Natural killer cell treated with Interleukin-12 subunit alpha and Interleukin-12 subunit beta and Interleukin-15 and Interleukin-18, amount 100 ng/mL, for 72 hours (primary cell): ENCODE measurements at places on chromosomes 12 and 14.

- peak; percentile 74 for DNase-seq
Observed at GRCh38 chr12:57093415-57094207, 4.7 kb downstream of the NAB2 start.

DNA sequence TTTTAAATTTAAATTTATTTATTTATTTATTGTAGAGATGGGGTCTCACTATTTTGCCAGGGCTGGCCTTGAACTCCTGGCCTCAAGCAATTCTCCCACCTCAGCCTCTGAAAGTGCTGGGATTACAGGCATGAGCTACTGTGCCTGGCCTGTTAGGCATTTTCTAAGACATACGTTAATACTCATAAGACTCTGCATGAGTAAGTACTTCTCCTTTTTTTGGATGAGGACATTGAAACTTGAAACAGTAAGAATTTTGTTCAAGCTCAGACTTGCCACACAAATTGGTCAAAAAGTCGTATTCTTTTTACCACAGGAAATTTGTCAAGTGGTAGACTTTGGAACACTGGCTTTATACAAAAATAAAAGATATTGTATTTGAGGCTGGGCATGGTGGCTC lies 187.4 kb upstream of the RASSF8 start:
- DNase-seq, result no peak

- no peak for DNase-seq
Observed at GRCh38 chr12:15863984-15864383, 18.2 kb upstream of the STRAP start.

- no peak for DNase-seq
Observed at GRCh38 chr14:49480053-49480760, 106.0 kb downstream of the RPS29 start.

DNA sequence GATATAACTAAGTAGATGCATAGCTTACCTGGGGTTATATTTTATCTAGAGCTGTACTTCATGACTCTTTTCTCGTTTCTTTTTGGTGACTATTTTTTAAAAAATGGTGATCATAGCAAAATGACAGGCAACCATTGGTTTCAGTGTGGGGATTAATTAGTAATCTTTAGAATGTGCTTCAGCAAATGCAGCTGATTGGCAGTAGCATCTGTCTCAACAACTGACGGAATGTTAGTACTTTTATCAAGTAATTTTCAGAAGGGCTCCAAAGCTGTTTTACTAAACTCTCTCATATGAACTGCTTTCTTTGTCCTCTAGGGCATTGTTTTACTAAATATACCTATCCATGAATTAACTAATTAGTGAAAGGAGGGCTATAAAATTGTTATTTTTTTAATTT lies 117.6 kb downstream of the TRMT5 start:
- DNase-seq, result no peak

GRCh38 chr14:60485598-60486251 lies at the start of gene C14orf39:
Gene C14orf39 (minus strand): TSS chr14:60486063. CDS start chr14:60485078, 985 bp downstream.
- no peak for DNase-seq

DNA sequence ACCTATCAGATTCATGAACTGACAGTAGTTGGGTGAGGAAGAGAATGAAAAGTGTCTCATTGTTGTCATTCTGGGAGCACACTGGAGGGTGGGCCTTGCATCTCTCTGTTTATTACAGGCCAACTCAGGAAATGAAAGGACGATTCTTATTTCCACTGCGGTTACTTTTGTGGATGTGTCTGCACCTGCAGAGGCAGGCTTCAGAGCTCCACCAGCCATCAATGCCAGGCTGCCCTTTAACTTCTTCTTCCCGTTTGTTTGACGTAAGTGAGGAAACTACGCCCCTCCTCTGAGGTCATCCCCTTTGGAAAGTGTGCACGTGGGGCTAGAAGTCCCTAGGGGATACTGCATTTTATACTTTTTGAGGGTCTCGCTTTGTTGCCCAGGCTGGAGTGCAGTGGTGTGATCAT lies 33.7 kb downstream of the TCTN1 start:
- DNase-seq, result no peak

GRCh38 chr14:96817750-96818666 lies 20.8 kb downstream of the VRK1 start:
- DNase-seq, result no peak

DNA sequence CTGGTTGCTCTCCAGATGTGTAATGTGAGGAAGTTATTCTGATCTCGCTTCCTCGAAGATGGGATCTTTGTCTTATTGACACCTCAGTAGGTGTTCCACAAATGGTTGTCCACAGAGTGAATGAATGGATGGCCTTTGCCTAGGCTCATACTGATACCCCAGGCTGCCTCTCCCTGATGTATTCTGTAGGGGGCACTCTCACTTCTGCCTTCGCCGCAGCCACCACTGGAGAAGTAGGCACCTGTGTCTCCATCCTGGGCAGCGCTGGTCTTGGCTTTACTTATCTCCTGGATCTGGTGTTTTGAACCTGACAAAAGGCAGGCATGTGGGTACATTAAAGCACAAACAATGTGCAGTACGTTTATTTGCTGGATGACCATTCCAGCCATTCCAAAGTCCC lies 82.1 kb downstream of the ZFP36L1 start:
- no peak for DNase-seq

GRCh38 chr12:9043766-9044165 lies 54.4 kb downstream of the KLRG1 start:
- no peak for DNase-seq

DNA sequence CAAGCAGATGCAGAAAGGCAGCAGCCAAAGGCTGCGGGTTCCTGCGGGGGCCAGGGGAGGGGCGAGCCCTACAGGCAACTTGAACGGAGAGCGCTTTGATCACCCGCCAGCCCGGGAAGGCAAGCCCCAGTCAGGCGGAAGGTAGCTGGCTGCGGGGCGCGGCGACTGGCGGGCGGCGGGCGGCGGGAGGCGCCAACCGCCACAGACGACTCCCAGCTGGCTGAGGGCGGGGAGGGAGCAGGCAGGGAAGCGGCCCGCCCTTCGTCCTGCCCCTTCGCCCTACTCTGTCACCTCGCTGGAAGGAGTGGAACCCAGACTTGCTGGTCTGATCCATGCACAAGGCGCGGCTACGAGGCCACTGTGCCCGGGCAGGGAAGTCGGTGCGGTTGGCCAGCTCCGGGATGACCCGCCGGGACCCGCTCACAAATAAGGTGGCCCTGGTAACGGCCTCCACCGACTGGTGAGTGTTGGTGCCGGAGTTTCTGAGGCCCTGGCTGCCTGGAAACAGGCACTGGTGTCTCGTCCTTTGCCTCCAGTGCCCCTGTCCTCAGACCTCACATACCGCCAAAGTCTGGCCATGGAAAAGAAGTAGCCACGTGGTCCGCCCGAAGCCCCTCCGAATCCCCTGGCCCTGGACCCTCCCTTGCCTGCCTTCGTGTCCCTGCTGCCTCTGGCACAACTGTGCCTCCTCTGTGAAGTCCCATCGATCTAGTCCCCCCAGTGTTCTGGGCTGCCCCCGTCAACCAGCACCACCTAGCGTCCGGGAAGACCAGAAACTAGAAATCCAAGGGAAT lies 15.4 kb upstream of the CARMIL3 start:
- DNase-seq, result peak; percentile 77

GRCh38 chr14:95043314-95043713 lies 114.0 kb downstream of the DICER1 start:
- peak; percentile 23 for DNase-seq

- no peak for DNase-seq
Observed at GRCh38 chr14:105466531-105467248, 7.9 kb upstream of the CRIP2 start.

- DNase-seq, result peak; percentile 85
Observed at GRCh38 chr12:100199347-100200149, 1.1 kb upstream of the ACTR6 start.

GRCh38 chr14:45949479-45949878 lies 696.5 kb upstream of the MIS18BP1 start:
- DNase-seq, result no peak

- DNase-seq, result no peak
Observed at GRCh38 chr12:114996382-114996781, 312.4 kb upstream of the TBX3 start.

GRCh38 chr12:100317371-100317770 lies 39.5 kb upstream of the SLC17A8 start:
- DNase-seq, result no peak

GRCh38 chr12:46609674-46610073 lies 216.1 kb downstream of the SLC38A4 start:
- no peak for DNase-seq

DNA sequence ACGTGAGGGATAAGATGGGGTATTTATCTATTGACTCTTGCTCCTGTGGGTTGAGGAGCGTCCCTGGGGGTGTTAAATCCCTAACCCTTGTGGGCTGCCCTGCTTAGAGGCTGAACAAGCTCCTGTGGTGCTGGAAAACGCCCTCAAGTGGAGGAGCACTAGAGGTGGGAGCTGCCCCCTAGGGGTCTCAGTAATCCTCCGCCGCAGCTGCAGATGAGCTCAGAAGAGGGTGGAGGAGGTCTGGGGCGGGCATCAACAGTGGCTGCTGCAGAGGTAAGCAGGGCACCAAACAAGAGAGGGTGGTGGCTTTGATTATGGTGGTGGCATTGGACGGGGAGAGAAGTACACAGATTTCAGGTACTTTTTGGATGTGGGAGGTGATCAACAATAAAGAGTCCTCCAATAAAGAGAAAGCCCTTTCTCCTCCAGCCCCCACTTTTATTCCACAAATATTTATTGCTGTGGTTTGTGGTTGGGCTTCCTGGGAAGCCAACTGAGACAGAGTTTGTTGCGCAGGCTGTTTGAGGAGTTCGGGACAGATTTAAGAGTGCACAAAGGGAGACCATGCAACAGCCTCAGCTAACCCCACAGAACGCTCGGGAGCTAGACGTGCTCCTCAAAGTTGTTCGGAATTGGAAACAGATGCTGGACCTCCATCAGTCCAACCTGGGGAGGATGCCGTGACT lies 179.9 kb downstream of the ADCK1 start:
- no peak for DNase-seq

GRCh38 chr12:118537481-118537917 lies 161.1 kb downstream of the SUDS3 start:
- DNase-seq, result no peak

DNA sequence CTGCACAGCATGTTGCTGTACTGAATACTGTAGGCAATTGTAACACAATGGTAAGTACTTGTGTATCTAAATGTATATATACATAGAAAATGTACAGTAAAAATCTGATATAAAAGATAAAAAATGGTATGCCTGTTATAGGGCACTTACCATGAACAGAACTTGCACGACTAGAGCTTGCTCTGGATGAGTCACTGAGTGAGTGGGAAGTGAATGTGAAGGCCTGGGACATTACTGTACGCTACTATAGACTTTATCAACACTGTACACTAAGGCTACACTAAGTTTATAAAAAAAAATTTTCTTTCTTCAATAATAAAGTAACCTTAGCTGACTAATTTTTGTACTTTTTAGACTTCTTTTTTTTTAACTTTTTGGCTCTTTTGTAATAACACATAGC lies 24.2 kb upstream of the NEDD1 start:
- no peak for DNase-seq
